ENCODE measurements at places on chromosomes 2 and 18.

- DNase-seq, result no peak
These were observed 90.5 kb upstream of the TACR1 start for GRCh38 chr2:75289771-75290170.

DNA sequence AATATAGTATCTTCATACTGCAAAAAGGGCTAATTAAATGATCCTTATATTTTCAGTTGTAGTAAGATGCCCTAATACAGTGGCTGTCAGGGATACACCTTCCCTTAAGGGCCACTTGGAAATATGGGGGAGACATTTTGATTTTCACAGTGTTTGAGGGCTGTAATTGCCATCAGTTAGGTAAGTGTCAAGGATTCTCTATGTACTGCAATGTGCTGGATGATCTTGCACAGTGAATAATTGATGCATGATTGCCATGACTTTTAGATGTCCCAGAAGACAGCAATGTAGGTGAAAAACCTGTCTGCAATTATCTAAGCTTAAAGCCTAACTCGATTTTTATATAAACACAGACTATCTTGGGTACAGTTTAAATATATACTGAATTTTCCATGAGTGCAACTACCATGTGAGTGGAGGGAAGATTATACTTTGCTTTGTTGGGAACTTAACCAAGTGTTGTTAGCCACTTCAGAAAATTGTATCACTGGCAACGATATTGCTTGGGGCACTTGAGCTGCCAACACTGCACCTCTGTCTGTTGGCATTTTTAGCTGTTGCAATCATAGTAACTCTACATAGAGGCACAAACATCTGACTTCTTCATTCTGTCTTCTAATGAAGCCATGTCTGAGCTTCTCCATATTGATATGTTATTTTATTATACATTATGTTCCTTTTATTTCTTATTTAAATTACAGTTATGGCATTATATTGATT is 45.2 kb downstream of the MAIP1 start:
- no peak for DNase-seq

DNA sequence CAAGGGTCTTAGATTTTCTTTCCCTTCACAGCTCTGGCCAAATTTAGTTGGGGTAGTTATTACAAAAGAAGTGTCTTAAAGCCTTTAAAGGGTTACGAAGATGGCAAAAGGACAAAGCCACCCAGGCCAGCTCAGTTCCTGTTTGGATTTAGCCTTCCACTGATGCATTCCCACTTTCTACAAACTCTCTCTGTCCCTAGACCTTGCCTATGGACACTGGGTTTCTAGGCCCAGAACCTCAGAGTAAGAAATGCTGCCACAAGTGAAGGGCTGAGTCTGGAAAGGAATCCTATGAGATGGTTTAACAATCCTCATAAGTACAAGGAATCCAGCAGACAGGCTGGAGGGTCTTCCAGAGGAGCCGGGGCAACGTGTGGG is 13.4 kb downstream of the NFE2L2 start:
- no peak for DNase-seq

DNA sequence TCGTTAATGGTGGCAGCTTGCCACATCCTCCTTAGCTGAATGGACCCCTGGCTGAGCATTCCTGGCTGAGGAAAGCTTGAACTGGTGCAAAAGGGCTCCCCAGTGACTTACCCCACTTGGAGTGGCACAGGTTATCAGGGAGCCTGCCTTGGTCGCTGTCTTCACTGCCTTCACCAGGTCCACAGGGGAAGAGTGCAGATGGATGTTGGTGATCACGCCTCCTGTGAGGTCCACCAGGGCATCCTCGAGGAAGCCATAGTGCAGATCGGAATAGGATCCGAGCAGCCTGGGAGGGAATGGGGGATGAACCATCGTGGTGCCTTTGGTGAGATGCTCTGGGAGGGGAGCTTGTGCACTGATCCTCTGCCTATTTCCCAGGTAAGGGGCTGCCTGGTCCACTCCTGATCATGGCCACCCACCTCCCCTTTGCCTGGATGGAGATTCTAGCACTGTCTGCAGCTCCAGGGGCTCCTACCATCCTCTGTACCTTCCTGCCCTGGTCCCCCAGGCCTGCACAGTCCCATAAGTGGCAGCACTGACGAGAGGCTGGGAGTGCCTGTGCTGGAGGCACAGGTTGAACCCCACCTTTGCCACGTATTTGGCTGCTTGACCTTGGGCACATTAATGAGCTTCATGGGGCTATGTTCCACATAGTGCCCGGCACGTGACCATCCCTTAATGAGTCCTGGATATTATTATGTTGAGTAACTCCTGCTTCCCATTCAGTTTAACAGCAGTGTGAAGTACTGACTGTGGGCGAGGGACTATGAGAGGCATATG is 43.0 kb downstream of the CAPN13 start:
- DNase-seq, result no peak

- no peak for DNase-seq
These were observed 227.3 kb upstream of the TANK start for GRCh38 chr2:160932960-160933359.

DNA sequence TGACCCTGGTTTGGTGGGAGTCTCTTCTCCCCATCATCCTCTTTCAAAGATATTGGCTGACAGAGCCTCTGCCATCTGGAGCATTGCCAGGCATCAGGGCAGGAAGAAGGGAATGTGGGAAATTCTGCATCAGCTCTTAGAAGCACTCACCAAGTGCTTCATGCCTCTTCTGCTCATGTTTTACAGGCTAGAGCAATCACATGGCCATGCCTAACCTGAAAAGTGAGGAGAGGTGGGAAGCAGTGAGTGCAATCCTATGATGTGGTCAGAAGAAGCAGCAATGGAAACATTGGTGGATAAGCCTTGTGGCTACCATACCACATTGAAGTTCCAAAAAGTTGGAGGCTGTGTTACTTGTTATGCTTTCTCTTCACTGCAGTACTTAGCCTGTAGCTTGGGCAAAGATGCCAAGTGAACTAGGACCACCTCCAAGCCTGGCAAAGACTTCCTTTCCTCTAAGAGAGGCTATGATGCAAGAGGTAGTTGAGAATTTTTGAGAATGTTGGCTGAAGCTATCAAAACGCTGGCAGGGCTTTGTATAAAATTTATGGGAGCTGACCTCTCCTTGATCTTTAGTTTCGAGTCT is 64.1 kb downstream of the BCL2L11 start:
- DNase-seq, result no peak

DNA sequence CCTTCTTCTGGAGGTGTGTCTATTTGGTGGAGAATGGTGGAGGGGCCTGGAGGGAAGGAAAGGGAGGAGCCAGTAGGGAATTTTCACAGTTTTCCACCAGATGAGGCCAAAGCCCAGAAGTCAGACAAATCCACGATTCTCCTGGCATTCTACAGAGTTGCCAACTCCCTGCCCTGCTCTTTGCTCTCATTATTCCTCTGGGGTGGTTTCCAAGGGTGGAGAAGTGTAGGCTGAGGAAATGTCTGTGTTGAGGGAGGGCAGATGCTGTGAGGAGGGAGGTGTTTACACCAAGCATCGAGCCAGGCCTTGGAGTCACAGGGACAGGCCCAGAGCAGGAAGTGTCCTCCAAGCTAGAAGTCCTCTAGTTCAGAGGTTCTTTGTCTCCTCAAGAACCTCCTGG is 124.1 kb upstream of the LGALSL start:
- peak; percentile 42 for DNase-seq

- DNase-seq, result no peak
These were observed 7.2 kb upstream of the ABCB11 start for GRCh38 chr2:169038338-169038757.

DNA sequence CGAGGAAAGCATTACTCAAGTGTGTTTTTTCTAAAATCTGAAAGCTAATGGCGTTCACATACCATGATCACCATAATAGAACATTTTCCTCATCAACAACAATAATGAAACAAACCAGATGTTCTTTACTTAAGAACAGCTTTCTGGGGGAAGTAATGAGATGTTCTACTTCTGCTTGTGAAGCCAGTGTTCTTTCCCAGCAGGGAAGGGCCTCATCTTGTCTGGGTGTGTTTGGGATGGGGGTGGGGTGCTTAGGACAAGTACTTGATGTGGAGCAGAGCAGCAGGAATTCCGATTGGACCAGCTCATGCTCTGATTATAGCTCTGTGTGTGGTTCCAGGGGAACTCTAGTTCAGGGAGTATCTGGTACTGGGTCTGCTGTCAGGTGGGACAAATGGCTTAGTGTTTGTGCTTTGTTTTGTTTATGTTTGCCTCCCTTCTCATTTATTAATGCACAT is 163.0 kb upstream of the NOSTRIN start:
- DNase-seq, result no peak

DNA sequence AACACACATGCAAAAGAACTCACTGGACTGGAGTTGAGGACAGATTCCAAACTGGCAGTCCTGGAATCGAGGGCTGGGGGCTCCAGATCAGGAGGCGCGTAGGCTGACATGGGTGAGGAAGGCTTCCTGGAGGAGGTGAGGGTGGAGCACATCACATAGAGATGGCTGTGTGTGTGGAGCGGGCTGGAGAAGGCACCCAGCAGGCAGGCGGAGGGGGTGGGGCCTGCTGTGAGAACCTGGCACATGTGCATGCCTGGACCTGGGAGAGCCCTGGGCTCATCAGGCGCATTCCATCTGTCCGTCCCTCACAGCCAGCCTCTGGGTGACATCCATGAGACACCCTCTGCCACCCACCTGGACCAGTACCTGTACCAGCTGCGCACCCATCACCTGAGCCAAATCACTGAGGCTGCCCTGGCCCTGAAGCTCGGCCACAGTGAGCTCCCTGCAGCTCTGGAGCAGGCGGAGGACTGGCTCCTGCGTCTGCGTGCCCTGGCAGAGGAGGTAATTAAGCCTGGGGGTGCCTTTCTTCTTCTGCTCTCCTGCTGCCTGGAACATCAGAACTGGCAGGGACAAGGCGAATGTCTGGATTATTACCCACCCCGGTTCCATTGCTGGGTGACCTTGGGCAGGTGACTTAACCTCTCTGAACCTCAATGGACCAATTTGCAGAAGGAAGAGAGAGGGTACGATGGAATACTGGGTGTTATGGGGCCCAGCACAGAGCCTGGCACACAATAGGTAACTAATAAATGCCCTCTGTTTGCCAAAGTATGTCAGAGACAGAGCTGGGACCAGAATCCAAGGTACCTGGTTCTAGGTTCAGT is 108.3 kb downstream of the DYSF start:
- DNase-seq, result no peak

Measured in osteocyte (in vitro differentiated cells).